NCI-H2081 treated with DMSO at 0.1 percent for 48 hours (cell line): ENCODE measurements at places on chromosomes 11 and 22.

GRCh38 chr11:12160231-12160630 is 49.8 kb downstream of the MICAL2 start:
- no peak for DNase-seq

GRCh38 chr11:71435278-71435951 is 12.8 kb downstream of the DHCR7 start:
- DNase-seq, result no peak

DNA sequence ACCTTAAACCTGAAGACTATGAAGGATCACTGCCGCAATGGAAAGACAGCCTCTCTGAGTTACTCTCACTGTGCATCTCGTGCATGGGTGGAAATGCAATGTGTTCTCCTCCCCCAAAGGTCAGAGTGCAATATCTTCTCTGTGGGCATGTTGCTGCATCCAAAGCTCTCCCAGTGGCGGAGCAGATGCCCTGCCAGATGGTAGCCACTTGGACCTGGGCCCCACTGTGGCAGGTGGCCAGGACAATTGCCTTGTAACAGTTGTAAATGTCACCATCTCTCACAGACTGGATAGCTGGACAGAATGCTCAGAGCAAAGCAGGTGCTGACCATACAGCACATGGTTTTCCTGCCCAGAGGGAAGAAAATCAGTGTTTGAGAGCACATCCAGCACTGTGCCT is 542.0 kb downstream of the FAM181B start:
- no peak for DNase-seq

GRCh38 chr11:19957294-19957943 is 202.9 kb downstream of the DBX1 start:
- DNase-seq, result no peak

GRCh38 chr11:126978165-126978564 is 22.4 kb downstream of the KIRREL3 start:
- no peak for DNase-seq

GRCh38 chr22:31754813-31755212 is 994 bp downstream of the DEPDC5 start:
- DNase-seq, result no peak

DNA sequence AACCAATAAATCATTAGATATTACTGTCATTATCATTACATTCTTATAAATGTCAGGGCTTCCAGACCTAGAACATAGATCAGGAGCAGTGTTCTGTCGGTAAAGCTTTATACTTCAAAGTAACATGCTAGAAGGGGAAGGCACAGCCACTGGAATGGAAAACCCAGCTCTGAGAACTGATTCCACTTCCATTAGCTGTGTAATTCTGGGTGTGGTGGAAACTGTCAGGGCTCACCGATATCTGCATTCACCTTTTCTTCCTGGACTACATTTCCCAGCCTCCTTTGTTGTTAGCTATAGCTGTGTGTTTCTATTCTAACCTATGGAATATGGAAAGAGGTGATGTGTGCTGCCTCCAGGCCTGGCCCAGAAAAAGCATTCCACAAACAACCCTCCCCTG is 585.8 kb downstream of the BUD13 start:
- no peak for DNase-seq

DNA sequence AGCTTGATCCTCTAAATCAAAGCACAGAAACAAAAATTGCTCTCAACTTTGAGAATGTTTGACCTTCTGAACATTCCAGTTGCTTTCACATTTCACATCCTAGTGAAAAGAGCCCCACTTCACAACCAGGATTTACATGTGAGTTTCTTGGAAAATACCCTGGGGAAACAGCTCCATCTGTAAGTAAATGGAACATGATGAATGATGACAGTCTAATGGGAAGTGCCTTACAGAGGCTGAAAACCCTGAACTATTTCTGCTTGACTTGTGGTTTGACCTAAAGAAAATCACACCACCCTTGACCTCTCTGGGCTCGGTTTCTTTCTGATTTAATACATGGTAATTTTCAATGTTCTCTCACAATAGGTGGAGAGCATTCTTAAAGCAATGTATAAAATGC is 499.4 kb upstream of the API5 start:
- no peak for DNase-seq

GRCh38 chr11:92413757-92414513 is 189.3 kb downstream of the FAT3 start:
- no peak for DNase-seq
